ENCODE measurements at places on chromosomes 5 and 9.

DNA sequence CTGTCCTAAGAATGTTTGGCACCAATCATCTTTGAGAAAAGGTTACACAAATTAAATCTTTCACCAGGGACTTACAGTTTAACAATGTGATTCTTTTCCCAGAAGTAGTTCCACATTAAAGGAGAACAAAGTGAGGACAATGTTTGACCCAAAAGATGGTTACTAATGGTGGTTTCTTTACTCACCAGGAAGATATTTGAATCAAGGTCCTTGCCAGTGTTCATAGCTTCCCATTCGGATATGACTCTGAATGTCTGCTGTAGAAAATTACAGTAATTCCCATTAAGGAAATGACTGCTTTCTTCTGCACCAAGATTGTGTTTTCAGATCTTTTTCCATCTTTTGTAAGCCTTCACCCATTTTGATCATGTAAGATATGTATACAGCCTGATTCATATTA, 114.6 kb upstream of the ADAMTSL1 start:
- DNase-seq: no peak

DNA sequence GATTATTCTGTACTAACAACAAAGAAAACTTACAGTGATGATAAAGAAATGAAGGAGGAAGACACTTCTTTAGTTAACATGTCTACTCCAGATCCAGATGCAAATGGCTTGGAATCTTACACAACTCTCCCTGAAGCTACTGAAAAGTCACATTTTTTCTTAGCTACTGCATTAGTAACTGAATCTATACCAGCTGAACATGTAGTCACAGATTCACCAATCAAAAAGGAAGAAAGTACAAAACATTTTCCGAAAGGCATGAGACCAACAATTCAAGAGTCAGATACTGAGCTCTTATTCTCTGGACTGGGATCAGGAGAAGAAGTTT, 67.9 kb downstream of the VCAN start:
- DNase-seq: no peak

GRCh38 chr5:82405161-82405560, 127.0 kb upstream of the RPS23 start:
- no peak for DNase-seq

GRCh38 chr9:119272500-119273211, 96.6 kb downstream of the BRINP1 start:
- DNase-seq: no peak

DNA sequence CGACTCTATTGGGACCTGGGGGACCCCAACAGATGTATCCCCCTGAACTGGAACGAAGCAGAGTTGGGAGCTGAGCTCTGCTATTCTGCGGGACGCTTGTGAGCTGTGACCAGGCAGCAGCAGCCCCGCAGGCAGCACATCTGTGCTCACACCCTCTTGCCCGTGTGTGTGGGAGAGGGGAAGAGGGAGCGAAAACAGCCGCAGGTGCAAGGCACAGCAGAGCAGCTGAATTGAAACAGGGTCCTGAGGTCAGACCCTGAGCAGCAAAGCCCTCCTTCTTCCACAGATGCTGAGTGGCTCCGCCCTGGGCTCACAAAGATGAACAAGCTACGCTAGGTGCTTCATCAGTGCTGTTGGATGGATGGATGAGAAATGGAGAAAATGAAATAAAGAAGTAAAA, 198.7 kb downstream of the HSPA4 start:
- DNase-seq: no peak

DNA sequence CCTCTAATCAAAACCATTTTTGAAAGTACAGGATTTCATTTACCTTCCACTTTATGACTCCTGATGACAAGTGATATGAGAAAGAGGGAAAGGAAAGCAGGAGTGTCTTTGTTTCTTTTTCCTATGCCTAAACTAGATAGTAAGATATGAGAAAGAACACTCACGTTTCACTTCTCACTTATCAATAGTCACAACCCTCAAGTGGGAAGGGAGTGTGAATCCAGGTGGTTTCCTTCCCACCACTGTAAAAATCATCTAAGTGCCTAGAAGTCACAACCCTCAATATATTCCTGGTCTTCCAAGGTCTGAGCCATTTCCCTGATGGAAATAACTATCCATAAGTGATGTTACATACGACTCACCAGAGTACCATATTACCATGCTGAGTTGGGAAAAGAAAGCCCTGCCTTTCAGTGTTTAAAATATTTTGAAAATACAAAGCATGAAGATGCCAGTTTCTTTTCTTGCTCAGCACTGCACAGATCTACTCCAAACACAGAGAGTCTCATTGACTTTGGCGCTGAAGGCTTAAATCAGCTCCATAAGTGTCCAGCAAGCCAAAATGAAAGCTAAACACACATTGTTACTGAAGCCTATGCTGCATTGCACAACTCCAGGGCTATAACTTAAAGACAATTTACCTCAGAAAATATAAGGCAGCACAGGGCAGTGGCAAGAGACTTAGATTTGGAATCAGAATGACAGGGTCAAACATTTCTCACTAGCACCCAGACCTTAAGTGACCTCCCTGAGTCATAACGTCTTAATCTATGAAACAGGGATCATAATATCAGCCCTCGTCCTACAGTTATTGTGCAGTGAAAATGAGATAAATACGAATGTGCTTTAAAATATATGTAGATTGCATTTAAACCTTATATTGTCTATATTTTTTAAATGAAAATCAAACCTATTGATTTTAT, 301.2 kb downstream of the KIAA0825 start:
- no peak for DNase-seq

DNA sequence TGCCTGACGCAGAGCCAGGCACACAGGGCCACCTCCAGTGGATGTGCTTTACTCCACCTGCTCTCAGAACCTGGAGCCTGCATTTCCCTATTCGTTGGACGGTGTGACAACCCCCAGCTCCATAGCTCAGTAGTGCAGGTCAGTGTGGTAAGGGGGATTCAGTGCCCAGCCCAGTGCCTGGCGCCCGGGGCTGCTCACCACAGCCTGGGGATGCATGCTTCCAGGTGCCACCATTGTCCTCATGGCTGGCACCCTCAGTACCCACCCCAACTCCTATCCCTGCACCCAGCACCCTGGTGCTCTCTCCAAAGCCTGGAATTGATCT, 32.8 kb upstream of the ADAMTS2 start:
- no peak for DNase-seq

DNA sequence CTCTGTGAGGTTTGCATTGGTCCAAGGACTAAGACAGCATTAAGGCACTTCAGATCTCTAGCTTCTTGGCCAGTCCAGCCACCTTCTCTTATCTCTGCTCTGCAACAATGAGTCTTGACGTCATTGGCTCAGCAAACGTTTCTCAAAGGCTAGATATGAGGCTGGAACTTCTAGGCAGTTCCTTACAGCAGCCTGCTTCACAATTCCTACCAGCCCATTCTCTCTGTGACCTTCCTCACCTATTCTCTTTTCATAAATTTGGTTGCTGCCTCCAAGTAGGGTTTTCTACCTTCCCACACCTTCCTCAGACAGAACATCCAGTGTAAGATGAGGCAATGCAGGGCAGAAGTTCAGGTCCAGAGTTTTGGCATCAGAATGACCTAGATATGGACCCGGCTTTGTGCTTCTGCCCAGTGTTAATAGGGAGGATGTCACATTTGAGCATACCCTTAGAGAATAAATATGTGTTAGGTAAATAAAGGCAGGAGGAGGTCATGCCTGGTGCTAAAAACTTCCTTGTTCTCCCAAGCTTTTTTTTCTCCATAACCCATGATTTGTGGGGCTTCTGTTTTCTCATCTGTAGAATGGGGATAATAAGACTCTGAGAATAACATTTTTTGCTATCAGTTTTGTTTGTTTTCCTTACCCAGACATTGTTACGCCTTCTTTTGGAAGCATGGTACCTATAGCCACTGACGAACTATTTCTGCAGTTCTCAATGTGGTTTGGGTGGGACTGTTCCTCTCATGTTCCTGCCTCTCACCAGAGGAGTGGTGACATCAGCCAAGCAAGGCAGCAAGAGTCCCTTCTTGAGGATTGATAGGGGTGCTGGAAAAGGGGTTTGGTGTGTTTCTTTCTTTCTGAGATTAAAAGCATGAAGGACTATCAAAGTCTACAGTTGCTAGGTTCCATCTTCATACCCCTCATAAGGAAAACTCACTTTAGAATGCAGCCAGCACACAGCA, 220.6 kb upstream of the TRIM32 start:
- no peak for DNase-seq

DNA sequence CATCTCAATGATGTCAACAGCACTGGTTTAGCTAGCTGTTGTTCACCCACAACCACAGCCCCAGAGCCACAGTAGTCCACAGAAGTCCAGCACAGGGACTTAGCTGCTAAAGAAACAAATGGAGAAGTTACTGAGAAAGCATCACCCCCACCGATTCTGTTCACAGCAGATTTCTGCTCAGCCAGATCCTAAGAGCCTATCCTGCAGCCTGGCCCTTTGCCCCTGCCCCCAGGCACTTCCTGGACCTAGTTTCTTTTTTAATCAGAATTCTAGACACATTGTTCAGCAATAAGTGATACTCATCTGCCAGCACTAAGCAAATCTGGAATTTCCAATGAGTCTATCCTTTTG, 7.4 kb downstream of the B4GALT1 start:
- DNase-seq: peak; percentile 30

DNA sequence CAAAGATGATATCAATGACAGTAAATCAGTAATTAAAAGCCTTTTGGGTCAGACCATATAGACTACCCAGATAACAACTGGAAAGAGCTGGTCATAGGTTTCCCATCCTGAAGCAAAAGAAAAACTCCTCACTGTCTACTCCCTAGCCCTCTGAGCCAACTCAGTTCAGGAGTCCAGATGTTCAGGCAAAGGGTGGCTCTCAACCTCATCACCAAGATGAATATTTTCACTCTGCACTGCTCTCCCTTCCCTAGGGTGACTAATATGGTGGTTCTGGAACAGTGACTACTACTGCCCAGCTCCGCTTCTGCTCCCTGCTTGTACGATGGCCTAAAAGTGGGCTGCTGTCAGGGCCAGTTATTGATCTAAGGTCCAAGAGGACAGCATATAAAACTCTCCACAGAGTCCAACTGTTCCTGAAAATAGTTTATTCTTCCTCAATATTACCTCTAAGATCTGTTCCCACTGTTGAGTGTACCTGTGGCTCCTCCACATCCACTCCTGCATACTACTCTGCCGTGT, 263.4 kb upstream of the SLC30A5 start:
- no peak for DNase-seq

- DNase-seq: no peak
Observed at GRCh38 chr9:123162360-123162759, 106.0 kb downstream of the STRBP start.

GRCh38 chr5:17317473-17317872, 100.0 kb downstream of the BASP1 start:
- DNase-seq: no peak

GRCh38 chr5:88888291-88888690, 5.3 kb upstream of the MEF2C start:
- DNase-seq: no peak

DNA sequence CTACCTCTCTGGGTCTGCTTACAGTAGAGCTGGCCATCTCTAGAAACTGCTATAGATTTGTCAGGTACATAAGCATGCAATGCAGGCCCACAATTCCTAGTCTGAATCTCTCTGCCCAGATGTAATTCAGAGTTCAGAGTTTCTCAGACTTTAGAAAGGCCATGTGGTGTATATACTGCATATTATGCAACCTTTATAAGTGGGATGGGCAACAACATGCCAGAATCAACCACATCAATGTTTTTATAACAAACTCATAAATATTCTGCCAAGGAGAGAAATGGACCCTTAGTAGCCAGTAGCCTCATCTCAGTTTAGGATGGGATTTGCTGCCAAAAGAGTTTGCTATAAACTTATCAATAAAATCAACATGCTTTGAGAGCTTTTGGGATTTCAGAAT, 78.8 kb downstream of the SLC1A1 start:
- no peak for DNase-seq

DNA sequence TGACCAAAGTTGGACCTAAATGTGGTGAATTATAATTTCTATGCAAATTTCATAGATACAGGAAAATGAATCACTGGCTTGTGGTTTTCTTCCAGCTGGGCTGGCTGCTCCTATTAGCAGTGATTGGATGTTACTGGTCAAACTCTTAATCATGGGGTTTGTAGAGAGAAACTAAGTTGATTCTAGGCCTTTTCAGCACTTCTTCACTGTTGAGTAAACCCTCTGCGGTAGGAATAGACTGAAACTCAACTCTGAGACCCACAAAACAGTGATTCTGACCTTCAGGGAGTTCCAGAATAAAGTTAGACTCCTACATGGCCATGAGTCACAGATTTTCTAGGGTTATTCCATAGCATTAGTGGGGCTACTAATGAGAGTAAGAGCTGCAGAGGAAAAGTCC, 47.9 kb upstream of the FKTN start:
- DNase-seq: no peak

DNA sequence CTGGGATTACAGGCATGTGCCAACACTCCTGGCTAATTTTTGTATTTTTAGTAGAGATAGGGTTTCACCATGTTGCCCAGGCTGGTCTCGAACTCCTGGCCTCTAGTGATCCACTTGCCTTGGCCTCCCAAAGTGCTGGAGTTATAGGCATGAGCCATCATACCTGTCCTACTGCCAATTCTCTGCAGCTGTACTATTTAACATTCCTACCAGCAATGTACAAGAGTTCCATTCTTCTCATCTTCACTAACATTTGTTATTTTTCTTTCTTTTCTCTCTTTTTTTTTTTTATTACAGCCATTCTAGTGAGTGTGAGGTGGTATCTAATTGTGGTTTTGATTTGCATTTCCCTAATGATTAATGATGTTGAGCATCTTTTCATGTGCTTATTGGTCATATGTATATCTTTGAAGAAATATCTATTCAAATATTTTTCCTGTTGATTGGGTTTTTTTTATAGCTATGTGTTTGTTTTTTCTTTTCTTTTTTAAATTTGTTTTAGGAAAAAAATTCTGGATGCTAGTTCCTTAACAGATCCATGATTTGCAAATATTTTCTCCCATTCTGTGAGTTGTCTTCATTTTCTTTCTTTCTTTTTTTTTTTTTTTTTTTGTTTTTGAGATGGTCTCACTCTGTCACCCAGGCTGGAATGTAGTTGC, 17.4 kb downstream of the ANKHD1 start:
- DNase-seq: no peak

GRCh38 chr5:178221282-178221681, 11.3 kb downstream of the PHYKPL start:
- DNase-seq: no peak

GRCh38 chr9:112601636-112602035, 115.0 kb downstream of the KIAA1958 start:
- no peak for DNase-seq

DNA sequence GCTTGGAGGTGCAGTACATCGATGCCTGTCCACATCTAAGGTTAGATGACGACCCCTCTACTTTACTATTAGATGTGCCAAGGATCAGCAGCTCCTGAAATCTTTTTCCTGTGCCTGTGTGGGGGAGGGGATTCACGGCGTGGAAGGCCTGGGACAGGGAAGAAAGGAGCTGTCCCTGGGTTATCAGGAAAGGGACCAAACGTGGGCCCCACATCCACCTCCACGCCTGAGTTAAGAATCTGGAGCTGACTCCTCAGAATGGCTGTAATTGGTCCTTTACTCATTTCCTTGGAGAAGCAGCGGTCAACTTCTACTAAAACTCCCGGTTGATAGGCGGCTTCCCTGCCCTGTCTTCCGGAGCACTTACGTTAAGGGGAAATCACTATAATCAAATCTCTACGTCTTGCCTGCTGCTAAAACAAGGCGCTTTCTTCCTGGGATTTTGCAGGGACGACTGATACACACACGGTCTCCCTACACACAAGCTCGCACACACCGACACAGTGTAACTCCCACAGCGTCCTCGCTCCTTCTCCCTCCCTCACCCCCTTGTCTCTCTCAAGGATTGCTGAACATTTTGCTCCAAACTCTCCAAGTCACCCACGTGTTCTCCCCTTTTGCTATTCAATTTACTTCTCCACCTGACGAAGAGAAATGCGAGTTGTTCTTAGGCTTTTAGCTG, 1.4 kb downstream of the PDE4D start:
- no peak for DNase-seq
